ENCODE measurements at places on chromosomes 7 and 10. TPM values are rescaled to one million over a fixed set of nuclear protein-coding genes. Genes with fewer than 3 reads are reported as not detected.

The GPR146 gene
- 0.77 TPM for total RNA-seq

The NPTX2 gene
- not detected for total RNA-seq

GRCh38 chr7:44188480-44189225 lies 586 bp downstream of the GCK start:
- DNase-seq = no peak

The MSMB gene
- not detected for total RNA-seq

DNA sequence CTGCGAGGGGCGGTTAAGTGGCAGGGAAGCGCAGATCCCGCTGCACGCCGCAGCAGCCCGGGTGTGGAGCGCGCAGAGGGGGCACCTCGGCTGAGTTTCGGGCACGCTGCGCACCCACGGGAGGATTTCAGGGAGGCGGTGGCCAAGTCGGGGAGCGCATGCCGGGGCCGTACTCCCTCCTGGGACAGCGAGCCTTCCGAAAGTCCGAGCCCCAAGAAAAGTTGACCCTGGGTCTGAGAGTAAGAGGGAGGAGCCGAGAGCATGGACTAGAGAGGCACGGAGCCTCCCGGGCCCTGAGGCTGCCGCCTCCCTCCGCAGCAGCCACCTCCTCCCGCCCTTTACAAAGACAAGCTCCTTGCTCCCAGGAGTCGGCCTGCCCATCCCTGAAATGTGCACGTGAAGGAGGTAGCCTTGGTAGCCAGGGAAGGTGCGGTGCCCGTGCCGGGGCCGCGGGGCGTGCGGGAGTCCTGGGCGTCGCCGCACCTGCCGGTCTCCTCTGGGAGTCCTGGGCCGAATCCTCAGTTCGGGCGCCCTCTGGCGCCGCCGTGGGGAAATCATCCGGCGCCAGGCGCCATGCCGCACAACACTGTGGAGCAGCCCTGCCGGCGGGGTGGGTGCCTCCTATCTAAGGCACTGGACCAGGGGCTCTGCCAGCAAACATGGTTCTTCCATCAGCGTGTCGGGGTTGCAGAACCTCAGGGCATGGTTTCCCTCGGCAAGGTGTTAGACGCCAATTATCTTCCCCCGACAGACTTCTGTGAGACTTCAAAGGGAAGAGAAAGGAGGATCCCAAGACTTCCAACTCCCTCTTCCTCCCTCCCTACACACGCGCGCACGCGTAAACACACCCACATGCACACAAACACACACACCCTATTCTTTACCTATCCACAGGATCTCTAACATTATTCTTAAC lies 104.0 kb downstream of the TRIL start:
- peak; percentile 72 for DNase-seq

- no peak for DNase-seq
These were observed 15.3 kb downstream of the PLAU start for GRCh38 chr10:73926152-73926764.

DNA sequence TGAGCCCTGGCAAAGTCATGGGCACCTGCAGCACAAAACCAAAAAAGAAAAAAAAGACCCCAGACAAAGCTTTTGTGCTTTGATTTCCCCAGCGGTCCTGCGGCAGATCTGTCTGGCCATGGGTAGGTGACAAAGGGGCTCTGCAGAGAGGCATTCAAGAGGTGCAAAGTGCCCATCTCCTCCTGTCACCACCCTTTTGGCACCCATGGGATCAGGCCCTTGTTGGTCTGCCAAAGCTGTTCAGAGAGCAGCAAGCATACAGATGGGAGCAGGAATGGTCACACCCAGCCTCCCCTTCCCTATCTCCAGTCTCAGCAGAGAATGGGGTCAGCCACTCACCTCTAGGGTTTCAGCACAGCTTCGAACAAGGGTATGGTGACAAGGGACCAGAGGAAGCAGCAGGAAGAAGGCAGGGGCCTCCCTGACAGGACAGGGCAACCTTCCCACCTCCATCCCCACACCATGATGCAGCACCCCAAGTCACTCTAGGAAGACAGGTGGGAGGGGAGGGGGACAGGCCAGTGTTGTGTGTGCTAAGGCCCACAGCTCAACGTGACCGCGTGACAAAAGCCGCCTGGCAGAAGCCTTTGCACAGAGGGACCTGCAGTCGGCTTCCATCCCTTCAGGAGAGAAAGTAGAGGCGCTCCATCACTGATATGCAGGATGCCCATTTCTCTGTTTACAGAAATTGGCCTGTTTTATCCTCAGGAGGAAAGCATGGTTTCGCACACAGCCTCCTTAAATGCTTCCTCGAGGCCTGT lies 6.3 kb downstream of the CAMK2G start:
- DNase-seq = no peak

DNA sequence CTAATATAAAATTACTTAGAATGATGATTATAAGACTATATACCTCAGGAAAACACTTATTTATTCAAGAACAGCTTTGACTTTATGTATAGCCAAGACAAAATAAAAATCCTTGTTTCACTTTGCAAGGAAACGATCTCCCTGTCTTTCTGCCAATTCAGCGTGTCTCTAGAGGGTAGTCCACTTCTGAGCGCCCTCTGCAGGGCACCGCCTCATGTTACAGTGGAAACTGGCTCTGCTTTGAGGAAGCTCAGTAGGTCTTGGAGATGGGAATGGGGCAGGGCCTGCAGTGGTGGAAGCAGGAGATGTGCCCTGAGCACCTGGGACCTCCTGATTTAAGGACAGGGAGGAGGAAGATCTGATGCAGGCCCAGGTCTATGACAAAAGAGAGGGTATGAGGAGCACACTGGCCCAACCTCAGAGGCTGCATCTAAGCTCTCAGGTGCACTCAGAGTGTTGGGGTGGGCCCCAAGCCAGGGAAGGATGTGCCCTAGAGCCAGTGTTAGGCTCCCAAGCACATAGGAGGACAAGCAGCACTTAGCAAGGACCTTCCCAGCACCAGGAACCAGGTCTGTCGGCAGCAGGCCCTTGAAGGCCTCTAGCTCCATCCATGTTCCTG lies 481.0 kb downstream of the TNS3 start:
- DNase-seq = peak; percentile 56

The SAMD9L gene
- total RNA-seq = 5.4 TPM

- peak; percentile 21 for DNase-seq
These were observed 38.2 kb upstream of the PFKFB3 start for GRCh38 chr10:6164271-6165095.

- no peak for DNase-seq
These were observed 215.2 kb downstream of the RPS24 start for GRCh38 chr10:78248651-78249464.

- no peak for DNase-seq
These were observed 116.7 kb downstream of the SGMS1 start for GRCh38 chr10:50506861-50507573.

DNA sequence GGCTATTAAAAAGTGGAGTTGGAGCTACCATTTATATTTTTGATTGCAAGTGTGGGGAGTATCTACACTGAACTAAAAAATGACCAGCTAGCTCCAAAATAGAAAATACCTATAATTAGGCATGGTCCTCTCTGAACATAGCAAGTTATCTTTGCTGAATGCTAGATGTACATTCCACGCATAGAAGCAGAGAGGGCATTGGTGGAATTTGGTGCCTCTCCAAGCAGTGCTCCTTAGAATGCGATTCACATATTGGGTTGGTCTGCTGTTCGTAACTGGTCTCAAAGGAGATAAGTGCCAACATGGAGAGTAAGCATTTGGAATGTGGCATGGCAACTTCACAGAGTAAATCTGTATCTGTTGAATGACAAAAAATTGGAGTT lies 196.2 kb downstream of the PTN start:
- no peak for DNase-seq

GRCh38 chr7:29194594-29195427 lies at the start of gene CHN2:
TSS of gene CHN2 (plus strand) at chr7:29194775.
- no peak for DNase-seq

DNA sequence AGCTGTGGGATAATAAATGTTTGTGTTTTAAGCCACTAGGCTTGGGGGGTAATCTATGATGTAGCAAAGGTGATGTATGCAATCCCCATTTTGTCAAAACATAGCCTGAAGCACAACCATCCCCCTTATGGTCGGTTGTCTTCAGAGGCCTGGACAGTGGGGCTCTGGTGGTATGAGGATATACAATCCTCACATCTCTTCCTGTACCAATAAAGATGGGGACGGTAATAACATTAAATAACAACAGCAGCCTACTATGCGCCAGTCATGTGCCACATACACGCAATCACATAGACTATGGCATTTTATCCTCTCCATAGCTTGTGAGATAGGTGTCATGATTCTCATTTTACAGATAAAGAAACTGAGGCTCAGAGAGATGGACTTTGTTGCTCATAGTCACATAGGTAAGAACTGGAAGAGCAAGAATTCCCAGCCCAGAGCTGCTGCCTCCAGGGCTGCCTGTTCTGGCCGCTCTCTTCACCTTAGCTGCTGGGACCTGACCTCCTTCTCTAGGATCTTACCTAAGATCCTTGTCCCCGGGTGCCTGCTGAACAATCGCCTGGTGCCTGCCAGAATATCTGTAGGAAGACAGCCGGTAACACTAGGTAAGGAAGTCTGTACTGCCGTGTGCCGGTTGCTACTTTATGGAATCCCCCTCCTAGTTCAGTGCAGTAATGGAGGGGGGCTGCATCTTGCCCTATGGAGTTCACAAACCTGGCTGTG lies 108.6 kb downstream of the ARHGAP22 start:
- DNase-seq = no peak

GRCh38 chr10:105585171-105585570 lies 944.1 kb downstream of the SORCS3 start:
- no peak for DNase-seq

DNA sequence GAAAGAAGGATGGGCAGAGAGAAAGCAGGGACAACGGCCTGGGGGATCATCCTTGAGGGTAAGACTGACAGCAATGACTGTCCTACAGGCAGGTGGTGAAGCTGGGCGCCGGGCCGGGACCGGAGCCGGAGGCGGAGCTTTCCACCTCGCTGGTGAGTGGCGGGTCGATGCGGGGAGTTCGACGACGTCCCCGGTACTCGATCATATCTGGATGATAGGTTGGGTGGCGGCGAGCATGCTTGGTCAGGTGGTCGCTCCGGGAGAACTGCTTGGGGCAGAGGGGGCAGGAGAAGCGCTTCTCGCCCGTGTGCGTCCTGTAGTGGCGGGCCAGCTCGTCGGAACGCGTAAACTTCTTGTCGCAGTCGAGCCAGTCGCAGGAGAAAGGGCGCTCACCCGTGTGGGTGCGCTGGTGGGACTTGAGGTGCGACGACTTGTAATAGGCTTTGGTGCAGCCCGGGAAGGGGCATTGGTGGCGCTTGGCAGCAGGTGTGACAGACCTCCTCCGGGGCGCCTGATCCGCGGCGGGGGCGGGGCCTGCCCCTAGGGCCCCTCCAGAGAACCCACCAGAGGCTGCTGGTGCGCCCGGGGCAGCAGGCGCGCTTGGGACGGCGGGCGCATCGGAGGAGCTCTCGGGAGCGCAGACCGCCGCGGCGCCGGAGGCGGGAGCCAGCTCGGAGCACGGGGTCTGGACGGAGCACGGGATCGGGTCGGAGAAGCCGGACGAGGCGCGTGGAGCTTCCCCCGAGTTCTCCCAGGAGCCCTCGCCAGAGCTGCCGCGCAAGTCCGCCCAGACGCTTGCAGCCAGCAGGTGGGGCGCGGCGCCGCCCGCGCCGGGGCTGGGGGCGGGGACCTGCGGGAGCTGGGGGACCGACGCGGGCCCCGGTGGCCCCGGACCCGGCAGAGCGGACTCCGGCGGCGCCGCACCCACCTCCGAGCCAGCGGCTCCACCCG lies 752 bp downstream of the KLF14 start:
- no peak for DNase-seq

GRCh38 chr7:157515342-157516041 lies 178.7 kb downstream of the DNAJB6 start:
- DNase-seq = no peak

DNA sequence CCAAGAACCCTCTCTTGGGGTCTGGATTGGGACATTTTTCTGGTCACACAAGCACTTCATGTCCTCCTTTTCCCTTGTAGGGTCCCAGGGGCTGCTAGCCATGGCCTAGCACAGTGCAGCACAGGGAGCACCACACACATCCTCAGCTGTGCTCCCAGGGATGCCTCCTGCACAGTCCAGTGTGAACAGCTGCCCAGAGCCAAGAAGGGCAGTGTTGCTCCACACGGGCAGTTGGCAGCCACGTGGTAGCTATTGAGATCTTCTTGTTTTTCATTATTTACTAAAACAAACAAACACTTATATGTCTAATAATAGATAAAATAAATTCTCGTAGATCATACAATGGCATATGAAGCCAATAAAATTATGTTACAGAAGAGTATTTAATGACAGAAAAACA lies 13.9 kb upstream of the LANCL2 start:
- no peak for DNase-seq

DNA sequence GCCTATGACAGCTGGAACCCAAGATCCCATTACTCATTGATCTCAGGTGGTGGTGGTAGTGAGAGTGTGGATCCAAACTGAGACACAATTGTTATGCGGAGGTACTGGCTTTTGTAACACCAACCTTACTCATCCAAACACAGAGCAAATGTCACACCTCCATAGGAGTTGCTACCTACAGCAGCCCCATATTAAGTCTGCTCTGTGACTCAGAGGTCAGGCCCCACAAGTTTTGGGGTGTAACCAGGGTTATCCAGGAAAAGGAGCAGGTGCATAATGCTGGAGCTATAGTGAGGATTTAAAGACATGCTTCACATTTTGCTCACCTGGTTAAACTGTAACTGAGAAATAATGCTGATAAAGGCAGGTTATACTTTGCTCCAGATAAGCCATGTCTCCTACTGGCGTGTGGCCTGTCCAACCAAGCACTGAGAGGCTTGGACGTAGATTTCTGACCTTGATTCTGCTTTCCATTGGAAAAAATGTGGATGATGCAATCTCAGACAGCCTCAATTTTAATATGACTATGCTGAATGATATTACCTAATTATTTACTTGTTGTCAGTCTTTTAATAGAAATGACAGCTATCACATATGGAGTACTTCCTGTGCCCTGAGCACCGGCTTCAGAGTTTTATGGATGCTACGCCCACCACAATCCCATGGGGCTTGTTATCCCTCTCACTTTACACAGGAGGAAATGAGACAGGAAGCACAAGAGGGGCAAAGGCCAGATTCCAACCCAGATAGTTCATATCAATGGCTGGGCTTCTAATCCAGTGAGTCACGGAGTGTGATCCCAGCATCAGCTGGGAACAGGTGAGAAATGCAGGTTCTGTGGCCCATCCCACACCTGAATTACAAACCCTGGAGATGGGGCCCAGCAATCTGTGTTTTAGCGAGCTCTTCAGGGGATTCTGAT lies 181.3 kb downstream of the CHN2 start:
- DNase-seq = no peak

DNA sequence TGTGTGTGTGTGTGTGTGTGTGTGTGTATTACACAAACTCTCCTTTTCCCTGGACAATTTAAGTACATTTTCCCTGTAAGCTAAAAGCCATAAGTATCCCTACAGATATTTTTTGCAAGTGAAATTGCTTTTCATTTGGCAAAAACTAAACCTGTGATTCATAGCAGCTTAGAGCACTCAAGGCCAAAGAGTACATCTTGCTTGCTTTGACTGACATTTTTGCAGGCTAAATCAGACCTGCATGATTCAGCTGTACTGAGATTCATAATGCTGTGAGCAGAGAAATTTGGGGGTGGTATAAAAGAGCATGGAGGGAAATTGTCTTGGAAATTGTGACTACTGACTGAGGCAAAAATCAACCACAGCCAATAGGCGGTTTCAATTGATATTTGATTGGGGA lies 500.4 kb downstream of the GFRA1 start:
- no peak for DNase-seq

The ALOX5 gene
- 139 TPM for total RNA-seq

- no peak for DNase-seq
These were observed 330.8 kb downstream of the DPP6 start for GRCh38 chr7:154383045-154383444.

The LAMB4 gene
- total RNA-seq = not detected

The CAMK2B gene
- total RNA-seq = 0.92 TPM

- DNase-seq = no peak
These were observed 319.0 kb upstream of the FZD1 start for GRCh38 chr7:90945104-90945787.

The CLCN1 gene
- not detected for total RNA-seq

Data from OCI-LY7 (cell line).